Right kidney (tissue), 9 donors: ENCODE measurements at places on chromosomes 12 and 14.
A peak's percentile ranks its signal among the peaks of the same experiment; 100 is the strongest.

- DNase-seq = no peak
Measured at GRCh38 chr12:94875525-94875924, 128.0 kb downstream of the NDUFA12 start.

DNA sequence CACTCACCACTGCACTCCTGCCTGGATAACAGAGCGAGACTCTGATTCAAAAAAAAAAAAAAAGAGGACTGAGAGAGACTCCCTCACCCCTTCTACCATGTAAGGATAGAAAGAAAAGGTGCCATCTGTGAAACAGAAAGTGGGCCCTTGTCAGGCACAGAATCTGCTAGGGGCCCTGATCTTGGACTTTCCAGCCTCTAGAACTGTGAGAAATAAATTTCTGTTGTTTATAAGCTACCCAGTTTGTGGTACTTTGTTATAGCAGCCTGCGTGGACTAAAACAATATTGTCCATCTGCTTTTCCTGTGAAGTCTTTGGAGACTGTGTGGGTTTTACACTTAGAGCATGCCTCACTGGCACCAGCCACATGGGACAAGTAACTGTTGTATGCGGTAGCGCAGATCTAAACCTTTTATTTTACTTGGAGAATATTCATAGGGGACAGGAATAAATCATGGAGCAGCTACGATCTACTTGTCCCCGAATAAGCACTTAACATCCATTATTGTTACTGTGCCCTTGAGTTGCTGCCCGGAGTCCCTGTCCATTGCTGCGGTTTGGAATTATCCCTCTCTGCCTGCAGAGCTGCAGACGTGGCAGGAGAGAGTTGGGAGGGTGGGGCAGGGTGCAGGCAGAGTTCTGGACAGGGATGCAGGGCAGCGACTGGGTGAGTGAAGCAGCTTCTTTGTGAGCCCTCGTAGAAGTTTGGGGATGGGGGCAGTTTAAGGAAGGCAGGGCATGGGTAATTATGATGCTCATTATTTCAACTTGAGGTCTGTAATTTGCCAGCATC, 52.4 kb upstream of the STON2 start:
- no peak for DNase-seq

- peak; percentile 59 for DNase-seq
Measured at GRCh38 chr12:131454418-131455217, 256.3 kb upstream of the SFSWAP start.

GRCh38 chr12:70180130-70180529, 63.1 kb upstream of the CNOT2 start:
- no peak for DNase-seq

DNA sequence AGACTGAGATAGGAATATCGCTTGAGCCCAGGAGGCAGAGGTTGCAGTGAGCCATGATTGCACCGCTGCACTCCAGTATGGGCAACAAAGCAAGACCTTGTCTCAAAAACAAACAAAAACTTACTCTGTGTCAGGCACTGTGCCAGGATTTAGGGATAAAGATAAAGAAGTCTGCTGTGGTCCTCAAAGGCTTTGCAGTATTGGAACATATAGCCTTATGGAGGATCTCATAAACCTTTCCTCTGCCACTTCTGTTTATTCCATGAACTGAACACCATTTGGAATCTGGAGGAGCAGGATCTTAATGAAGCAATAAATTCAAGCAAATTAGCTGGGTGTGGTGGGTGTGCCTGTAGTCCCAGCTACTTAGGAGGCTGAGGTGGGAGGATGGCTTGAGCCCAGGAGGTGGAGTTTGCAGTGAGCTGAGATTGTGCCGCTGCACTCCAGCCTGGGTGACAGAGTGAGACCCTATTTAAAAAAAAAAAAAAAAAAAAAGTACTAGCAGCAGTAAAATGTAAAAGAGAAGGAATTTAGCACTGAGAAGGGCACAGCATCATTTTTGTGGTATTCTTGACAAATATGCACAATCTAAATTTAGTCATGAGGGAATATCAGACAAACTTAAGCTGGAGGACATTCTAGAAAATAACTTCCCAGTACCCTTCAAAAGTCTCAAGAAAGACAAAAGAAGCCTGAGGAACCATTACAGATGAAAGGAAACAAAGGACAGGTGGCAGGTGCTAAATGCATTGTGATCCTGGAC, 27.1 kb downstream of the BMAL2 start:
- DNase-seq = no peak

DNA sequence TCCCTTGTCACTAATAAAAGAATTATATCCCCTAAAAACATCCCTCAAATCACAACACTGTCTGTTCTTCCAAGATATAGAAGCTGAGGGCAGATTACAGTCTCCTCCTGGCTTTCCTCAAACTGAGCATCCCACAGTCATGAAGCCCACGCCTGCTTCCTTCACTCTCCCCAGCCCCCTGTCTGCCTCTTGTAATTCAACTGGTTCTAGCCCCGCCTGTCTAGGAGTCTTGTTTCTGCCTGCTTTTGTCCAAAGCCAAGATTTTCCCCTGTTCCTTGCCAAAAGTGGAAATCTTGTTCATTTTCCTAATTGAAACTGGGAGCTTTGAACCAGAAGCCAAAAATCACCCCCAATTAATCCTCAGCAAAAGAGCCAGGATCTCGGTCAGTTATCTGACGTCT, 35.9 kb upstream of the PWP1 start:
- no peak for DNase-seq

DNA sequence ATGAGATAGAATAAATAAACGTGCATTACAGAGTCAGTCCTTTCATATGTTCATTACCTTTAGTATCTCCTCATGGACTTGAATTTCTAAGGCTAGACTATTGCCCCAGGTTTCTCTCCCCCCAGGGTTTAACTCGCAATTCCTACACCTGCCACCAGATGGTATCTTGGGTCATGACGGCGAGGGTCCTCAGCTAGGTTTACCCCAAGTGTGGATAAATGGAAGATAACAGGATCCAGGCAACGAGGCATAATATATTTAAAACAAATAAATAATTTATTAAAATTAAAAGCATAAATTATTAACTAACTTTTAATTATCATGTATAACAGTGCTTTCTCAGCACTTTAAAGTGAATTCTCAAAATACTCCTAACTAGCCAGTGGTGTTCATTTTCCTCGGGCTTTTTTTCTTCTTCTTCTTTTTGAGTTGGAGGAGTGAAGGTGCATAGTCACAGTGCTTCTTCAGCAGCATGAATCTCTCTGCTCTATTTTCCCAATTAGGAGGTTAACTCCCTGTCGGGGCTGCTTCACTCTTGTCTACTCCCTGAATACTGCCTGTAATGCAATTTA, 243.5 kb upstream of the CAND1 start:
- no peak for DNase-seq

GRCh38 chr12:125676366-125676765, 611.1 kb downstream of the AACS start:
- DNase-seq = no peak

DNA sequence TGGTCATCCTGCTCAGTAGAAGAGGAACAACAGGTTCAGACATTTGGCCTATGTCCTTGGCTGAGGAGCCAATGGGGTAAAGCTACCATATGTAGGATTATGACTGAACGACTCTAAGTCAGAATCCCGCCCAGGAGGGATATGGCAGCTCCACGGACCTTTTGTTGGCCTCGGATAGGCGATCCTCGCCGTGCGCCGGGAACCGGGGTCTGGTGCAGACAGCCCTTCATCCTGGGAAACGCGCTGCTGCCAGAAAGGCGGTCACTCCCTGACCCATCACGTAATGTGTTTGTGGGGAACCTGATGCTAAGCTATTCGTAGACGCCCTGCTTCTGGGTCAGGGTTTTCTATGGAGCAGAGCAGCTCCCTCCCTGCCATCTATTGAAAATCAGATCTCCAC, 178.9 kb upstream of the ALG10B start:
- no peak for DNase-seq

DNA sequence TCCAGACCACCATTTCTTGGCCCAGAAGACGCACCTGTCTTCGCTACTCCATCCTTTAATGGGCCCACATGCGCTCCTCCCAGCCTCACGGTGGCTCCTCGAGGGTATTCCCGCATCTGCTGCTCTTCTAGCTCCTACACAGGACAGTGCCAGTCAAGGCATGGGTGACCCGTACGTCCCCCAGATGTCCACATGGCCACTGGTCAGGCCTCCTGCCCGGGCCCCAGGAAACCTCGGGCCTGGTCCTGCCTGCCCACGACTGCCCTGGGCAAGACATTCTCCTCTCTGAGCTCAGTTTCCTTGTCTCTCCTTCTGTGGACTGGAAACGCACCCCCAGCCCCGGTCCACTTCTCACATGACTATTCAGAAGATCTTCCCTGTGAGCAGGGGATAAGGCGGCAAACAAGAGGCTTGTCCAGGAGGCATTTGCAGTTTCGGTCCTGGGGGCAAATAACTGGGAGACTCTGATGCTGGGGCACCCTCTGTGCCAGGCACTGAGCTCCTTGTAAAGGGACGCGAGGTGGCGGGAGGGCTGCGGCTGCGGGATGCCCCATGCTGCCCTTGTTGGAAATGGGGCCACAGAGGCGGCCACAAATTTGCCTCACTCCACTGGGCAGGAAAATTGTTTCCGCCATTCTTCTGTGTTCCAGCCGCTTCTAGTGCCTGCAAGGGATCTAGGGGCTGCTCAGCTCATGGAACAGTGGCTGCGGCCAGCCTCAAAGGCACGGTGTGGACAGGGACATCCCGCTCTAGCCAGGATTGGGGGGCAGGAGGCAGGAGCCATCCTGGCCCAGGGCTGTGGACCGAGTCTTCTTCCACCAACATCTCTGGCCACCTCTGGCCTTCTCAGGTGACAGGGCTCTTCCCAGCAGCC, 6.8 kb upstream of the BEGAIN start:
- DNase-seq = no peak

DNA sequence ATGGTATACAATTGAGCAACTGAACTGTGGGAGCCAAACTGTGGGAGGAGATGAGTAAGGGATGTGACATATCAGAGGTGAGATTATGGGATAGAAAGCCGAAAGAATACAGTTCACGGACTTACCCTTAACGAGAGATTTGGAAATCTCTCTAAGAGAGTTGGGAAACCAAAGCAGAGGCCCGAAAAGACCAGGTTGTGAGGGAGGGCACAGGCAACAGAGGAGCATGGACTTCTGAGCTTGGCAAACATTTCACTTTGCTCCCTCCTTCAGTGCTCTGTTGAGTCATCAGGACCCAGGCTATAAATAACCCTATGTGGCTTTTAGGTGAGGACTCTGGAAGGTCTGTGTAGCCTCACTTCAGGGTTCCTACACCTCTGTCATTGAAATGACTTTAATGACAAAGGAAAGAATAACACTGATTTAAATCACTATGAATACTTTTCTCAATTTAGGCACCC, 120.6 kb downstream of the TGFB3 start:
- DNase-seq = no peak

GRCh38 chr12:110590059-110590458, 6.9 kb upstream of the PPTC7 start:
- no peak for DNase-seq

DNA sequence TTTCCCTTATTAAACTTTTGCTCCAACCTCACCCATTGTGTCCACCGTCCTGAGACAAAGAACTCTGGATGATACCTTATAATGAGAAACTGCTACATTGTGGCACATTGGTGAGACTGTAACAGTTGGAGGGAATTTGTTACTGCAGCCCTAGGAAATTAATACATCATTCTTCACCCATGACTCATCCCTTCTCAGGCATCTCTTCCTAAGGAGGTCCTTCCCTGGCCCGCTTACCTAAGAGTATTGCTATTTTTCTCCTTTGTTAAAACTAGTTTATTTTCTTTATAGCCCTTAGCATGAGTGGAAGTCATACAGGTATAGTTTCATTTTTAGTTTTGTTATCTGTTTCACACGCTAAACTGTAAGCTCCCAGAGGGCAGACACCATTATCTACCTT, 87.1 kb downstream of the TMEM260 start:
- DNase-seq = no peak

DNA sequence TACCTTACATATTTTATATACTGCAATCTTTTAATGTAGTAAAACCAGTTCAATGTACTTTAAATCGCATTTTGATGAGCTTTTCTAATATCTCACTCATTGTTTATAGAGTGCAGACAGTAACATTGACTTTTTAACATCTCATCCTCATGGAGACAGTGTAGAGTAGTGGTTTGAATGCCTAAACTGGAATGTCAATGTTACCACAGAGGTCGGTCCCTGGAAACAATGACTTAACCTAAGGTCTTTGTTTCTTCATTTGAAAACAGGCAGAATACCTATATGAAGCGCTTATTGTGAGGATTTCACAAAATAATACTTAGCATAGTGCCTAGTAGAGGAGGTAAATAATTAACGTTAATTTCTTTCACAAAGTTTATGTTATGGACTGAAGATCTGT, 5.0 kb downstream of the CDK17 start:
- DNase-seq = no peak

- no peak for DNase-seq
Measured at GRCh38 chr14:22112004-22112403, 438.4 kb upstream of the OR4E1 start.

DNA sequence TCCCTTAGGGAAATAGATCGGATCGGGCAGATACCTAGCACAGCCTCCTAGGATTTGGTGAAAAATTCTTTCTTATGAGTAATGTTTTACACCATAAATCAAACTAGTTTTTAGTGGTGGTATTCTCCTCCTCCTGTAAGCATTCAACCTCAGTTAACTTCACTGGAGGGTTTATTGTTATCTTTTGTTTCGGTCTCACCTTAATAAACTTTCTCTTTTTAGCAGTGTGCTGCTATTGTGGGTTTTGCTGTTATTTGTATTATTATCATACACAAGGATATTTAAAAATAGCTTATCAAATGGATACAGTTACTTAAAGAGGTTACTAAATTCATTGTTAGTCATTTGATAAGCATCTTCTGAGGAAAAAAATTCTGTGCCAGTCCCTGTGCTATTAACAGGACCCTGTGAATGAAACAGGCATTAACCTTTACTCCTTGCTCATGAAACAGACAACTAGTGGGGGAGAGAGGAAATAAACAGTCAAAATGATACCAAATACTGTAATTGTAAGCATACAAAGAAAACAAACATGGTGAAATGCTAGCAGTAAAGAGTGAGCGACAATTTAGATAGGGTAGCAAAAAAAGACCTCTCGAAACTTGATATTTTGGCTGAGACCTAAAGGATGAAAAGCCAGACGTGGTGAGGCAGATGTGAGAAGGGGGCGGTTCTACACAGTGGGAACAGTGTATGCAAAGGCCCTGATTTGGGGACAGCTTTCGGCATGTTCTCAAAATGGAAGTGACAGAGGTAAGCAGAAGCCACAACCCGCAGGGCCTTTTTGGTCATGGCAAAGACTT, 178.7 kb upstream of the SOX5 start:
- no peak for DNase-seq

DNA sequence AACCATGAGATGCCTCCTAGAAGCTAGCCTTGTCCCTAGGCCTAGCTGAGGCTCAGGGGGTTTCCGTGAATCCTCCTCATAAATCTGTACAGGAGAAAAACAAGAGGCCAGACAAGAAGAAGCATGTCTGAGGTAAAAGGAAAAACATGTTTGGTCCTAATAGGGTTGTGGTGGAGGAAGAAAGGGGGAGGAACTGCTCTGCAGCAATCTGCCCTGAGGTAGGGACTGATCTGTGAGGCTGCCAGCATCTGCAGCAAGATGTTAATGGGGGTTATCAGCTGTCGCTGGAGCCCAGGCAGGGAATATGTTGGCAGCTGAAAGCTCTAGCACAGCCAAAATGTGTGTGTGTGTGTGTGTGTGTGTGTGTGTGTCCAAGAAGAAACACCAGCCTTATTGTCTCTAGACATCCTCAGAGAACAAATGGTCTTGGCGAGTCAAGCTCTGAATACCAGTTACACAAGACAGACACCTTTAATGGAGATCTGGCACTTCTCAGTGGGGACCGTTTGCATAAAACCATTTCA, 218.5 kb downstream of the NUAK1 start:
- no peak for DNase-seq
